Activated naive CD8-positive, alpha-beta T cell treated with anti-CD3 and anti-CD28 coated beads for 36 hours (primary cell): ENCODE measurements at places on chromosomes 1 and 21.
A peak's percentile ranks its signal among the peaks of the same experiment; 100 is the strongest.

DNA sequence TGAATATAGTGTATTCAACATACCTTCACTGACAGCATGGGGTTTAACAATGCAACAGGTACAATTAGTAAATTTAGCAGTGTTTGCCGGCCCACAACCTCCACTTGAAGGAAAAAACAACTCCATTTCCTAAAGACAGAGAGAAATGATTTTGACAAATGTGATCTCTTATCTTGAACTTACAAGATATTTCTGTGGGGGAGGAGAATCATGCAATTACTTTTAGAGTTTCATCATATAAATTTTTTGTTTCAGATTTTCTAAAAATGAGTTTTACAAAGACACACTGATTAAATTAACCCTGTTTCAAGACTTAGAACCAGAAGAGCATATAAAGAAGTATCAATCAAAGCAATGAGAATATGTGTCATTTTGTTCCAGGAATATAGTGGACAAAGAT is 80.3 kb downstream of the NME7 start:
- DNase-seq: no peak

DNA sequence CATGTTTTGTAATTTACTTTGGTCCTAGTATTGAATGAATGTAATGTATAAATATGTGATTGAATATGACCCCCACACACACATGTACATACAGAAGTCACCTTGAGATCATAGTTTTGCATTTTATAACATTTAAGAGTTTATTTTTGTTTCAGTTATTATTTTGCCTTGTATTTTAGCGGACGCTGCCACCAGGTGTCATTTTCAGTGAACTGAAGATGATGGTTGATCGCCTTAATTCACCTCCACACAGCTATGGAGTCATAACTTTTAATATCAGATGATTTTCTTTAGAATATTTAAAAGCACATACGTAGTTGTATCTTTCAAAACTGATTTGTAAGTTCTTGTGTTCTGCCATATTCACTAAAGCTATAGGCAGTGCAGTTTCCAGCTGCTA is 130.4 kb downstream of the DYRK1A start:
- DNase-seq: no peak

- DNase-seq: no peak
Measured at GRCh38 chr1:155073377-155074242, 5.0 kb upstream of the EFNA3 start.

DNA sequence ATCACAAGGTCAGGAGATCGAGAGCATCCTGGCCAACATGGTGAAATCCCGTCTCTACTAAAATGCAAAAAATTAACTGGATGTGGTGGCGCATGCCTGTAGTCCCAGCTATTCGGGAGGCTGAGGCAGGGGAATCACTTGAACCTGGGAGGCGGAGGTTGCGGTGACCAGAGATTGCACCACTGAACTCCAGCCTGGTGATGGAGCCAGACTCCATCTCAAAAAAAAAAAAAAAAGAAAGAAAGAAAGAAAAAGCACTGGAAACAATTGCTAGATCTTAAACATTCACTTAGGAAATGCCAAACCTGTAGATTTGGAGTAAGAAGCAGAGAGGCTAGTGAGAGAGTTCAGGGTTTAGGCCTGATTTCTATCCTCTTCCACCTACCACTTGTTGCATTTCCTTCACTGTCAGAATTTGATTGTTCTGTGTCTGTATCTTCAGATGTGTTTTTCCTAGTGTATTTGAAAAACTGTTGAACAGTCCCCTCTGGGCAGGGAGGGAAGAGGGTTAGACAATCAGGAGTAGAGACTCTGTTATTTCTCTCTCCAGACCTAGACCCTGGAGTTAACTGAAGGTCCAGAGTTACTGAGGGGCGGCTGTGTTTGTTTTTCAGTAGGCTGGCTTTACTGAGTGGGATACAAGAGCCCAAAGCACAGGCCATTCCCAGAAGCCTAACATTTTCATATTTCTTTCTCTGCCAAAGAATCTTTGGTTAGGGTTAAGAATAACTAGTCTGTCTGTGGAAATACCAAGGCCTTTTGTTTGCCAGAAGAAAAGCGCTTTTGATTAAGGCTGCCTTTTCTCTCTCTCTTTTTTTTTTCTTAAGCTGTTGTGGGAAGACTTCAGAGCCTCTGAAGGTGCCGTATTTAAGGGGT is 31.1 kb upstream of the MACF1 start:
- DNase-seq: no peak

DNA sequence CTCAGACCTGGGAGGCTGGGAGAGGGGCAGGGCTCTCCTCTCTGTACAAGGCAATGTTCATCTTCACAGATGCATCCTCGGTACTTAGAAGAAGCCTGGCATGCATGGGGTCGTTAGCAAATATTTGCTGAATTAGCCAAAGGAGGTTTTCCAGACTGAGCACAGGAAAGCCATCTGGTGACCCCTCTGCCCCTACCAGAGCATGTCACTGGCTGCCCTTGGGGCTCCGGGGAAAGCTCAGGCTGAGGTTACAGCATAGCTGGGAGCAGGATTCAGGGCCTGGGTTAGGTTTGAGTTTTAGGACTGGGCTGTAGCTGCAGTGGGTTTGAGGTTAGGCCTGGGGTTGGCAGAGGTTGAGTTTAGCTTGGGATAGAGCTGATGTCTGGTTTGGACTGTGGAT is 43.4 kb upstream of the ZBTB40 start:
- no peak for DNase-seq

DNA sequence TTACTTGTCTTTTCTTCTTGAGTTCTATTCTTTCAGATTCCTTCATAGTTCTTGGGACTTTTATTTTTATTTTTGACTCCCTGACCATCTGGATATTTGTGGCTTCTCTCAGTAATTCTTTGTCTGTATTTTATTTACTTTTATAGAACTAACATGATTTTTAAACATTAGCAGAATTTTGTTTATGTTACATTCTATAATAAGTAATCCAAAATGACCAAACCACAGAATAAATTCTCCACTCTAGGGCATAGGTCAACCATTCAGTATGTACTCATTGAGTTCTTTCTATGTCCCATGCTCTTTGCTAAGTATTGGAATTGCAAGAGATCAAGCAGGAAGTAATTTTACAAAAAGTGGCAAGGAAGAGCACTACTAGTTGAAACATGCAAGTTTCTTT is 969.0 kb downstream of the TTLL7 start:
- DNase-seq: no peak

DNA sequence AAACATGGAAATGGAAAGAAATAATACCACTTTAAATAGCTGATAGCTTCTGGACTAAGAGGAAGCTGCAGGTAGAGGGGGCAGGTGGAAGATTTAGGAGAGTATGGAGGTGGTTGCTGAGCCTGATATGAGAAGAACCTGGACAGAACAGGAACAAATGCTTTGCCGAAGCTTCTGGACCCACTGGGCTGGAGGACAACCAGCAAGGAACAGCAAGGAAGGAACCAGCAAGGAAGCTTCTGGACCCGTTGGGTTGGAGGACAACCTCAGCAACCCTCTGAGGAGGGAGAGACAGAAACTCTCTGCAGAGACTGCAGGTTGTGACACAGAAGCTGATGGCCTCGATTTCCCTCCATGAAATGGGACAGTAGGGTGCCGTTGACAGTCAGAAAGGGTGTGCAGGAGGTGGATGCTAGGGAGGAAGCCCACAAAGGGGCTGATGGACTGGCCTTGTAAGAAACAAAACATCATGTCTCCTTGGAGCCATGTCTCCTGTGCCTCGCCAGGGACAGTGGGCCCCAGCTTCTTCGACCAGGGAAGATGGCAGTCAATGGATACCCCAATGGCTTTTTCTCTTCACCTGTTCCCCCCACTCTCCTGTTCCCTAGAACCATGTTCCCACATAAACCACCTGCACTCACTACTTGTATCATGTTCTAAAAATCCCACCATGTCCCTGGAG is 8.3 kb upstream of the WNT3A start:
- no peak for DNase-seq

GRCh38 chr1:85612704-85613361 is 32.3 kb downstream of the CCN1 start:
- no peak for DNase-seq

GRCh38 chr1:201053155-201053860 is 29.8 kb upstream of the KIF21B start:
- peak; percentile 8 for DNase-seq

DNA sequence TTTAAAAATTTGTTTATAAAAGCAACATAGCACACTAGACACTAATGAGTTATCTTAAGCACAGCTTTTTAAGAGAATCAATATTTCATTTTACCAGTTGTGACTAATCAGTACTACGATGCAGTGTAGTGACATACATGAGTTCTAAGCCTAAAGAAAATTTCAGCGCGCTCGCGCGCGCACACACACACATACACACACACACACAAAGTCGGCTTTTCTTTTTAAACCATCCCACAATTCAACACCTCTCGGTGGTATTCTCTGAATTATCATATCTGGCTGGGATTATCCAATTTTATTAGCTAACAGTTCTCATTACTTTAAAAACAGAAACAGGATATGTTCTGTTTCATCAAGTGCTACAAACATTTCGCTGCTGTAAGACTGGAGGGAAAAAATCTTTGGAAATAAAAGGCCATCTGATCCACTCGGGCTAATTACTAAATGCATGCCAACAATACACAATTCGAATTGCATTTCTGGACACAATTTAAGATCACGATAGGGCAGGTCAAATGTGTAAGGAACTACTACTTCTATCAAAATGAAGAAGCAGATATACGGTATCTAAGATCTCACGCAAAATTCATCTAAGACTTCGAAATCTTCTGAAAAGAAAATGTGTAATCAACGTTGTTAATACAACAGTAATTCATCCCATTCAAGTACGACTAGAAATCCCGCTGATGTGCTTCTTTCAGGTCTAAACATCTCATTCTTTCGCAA is 1.2 kb downstream of the TUT4 start:
- DNase-seq: peak; percentile 34

DNA sequence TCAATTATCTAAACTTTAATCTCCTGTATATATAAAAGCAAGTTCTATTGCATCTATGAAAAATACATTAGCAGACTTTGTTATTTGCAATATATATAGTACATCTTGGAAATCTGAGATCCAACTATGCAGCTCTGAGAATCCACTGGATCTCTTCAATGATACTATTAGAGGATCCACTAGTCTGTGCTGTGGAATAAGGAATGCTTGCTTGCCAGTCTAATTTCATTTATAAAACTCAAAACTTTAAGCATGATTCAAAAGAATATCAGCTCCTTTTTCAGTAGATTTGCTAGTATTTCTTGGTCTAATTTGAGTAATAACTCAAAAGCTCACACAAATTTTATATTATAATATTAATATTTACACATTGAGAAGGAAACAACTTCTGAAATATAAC is 115.1 kb downstream of the SPATA6 start:
- no peak for DNase-seq

DNA sequence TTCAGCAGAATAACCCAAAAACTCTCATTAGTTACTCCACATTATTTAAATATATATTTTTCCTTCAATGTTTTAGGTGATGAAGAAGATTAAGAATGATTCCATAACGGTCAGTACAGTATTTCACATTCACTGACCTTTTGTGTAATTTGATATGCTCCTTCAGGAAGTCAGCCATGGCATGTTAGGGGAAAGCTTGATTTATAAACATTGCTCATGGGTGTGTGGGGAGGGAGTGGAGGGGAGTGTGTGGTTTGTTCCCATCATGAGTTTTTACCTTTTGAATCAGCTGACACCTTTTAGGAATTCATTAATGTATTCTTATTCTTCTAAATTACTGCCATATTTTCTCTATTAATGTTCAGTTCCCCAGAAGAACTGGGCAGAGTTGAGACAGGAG is 240.2 kb downstream of the ATG4C start:
- DNase-seq: no peak

- no peak for DNase-seq
Measured at GRCh38 chr1:7293702-7294629, 477.1 kb upstream of the VAMP3 start.

- DNase-seq: no peak
Measured at GRCh38 chr1:116122955-116123757, 12.0 kb downstream of the MAB21L3 start.

GRCh38 chr21:39188521-39189139 is 5.4 kb upstream of the PSMG1 start:
- DNase-seq: no peak

- DNase-seq: no peak
Measured at GRCh38 chr1:208951026-208951525, 632.4 kb upstream of the CAMK1G start.

- DNase-seq: no peak
Measured at GRCh38 chr1:110360431-110360830, 21.3 kb downstream of the RBM15 start.

- no peak for DNase-seq
Measured at GRCh38 chr21:15007716-15008296, 57.0 kb downstream of the NRIP1 start.

DNA sequence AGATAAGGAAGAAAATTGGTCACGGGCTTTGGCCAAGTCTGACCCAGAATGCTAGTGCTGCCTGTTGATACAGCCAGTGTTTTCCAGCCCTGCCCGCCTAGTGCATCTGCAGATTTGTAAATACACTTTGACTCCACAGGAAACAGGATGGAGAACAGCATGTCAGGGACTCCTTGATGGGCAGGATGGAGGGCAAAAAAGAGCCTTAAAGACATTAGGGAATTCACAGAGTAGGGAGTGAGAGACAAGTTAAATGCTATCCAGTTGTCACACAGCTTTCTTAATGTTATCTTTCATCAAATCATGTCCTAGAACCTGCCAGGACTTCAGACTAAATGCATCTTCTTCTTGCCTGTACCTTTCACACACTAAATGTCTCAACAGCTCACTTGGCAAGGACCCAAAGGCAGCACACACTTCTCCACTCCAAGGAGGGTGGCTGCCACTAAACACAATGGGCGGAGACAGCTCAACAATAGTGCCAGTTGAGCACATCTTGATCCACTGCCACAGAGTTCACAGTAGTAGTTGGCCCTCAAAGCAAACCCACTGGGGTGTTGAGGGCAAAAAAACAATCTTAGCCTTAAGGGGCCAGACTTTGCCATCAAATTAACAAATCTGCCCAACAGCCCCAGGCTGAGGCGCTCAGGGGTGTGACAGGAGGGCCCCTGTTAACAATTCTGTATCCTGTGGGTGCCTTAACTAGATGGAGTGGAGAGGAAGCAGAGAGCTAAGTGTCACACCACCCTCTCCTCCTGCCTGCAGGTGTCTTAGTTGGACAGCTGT is 2.7 kb downstream of the HIVEP3 start:
- DNase-seq: no peak

DNA sequence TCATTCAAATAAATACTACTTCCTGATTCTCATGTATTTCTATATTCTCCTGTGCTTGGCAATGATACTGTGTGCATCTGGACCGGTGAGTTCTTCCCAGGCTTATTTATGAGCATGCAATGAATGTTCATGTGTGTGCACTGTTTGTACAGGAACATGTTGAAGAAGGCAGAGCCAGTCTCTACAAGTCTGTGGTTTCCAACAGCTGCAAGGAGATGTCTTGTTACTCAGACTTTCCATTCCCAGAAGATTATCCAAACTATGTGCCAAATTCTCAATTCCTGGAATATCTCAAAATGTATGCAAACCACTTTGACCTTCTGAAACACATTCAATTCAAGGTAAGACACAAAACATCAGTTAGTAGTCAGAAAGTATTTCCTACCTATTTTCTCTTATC is 19.1 kb downstream of the FMO1 start:
- DNase-seq: no peak

GRCh38 chr1:226051365-226051764 is 11.2 kb upstream of the H3-3A start:
- DNase-seq: no peak

GRCh38 chr1:12636098-12636950 is 7.6 kb upstream of the AADACL4 start:
- no peak for DNase-seq
